Stimulated activated CD8-positive, alpha-beta memory T cell treated with anti-CD3 and anti-CD28 coated beads, Interleukin-2, amount 100 ng/mL, for 1 hour (primary cell): ENCODE measurements at places on chromosomes 6 and 20.

GRCh38 chr20:36424314-36424713 is 117.0 kb upstream of the MYL9 start:
- DNase-seq: no peak

- no peak for DNase-seq
Measured at GRCh38 chr6:140427842-140428241, 1053.4 kb upstream of the CITED2 start.

- DNase-seq: no peak
Measured at GRCh38 chr6:165404697-165405096, 95.3 kb upstream of the C6orf118 start.

- no peak for DNase-seq
Measured at GRCh38 chr6:138194287-138194686, 24.0 kb downstream of the PBOV1 start.

- no peak for DNase-seq
Measured at GRCh38 chr6:43803783-43804549, 34.0 kb downstream of the VEGFA start.

DNA sequence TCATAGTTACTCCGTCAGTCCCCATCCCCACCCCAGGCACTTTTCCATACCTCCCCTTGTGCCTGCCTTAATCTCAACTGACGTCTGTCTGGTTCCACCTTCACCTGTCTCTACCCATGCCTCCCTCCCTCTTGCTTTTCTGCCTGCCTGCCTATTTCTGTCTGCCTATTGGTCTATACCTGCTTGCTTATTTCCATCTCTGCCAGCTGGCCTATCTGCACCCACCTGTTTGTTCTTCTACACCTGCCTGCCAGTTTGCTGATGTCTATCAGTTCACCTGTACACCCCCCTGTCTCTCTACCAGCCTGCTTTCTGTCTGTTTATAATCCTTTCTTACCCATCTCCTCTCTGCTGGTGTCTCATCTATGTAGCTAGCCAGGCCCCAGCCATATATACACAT is 87.5 kb downstream of the RALGAPA2 start:
- DNase-seq: no peak

- no peak for DNase-seq
Measured at GRCh38 chr6:133584823-133585222, 304.1 kb upstream of the TCF21 start.

DNA sequence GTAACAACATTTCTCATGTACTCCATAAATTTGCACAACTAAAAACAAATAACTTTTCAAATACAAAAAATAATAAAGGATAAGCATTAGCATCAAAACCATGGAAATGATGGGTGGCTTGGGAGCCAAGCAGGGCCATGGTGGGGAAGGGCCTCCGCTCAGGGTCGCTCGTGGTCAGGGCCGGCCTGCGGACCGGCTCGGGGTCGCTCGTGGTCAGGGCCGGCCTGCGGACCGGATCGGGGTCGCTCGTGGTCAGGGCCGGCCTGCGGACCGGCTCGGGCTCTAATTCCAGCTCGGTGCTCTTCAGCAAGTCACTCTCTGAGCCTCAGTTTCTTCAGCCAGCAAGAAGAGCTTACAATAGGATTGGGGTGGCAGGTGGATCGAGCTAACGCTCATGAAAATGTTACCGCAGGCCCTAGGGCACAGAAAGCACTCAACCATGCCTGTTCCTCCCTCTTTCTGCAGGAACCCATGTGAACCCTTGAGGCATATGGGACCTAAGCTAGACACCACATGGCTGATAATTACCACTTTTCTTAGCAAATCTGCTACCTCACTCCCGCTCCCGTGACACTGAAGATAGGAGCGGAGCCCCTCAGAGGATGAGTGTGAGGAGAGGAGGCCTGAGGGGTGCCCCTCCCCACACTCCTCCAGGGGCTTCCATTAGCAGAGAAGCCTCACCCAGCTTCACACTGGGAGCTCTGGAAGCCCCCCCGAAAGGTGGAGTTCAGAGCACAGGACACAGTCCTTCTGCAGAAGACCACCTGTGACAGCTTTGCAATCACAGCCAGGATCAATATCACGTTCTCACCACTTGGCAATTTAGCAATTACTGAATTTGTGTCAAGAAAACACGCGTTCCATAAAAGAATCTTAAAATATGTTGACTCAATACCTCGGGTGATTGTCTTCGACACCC is 103.0 kb downstream of the PSMB1 start:
- DNase-seq: no peak

- no peak for DNase-seq
Measured at GRCh38 chr6:1773700-1774099, 164.0 kb downstream of the FOXC1 start.

DNA sequence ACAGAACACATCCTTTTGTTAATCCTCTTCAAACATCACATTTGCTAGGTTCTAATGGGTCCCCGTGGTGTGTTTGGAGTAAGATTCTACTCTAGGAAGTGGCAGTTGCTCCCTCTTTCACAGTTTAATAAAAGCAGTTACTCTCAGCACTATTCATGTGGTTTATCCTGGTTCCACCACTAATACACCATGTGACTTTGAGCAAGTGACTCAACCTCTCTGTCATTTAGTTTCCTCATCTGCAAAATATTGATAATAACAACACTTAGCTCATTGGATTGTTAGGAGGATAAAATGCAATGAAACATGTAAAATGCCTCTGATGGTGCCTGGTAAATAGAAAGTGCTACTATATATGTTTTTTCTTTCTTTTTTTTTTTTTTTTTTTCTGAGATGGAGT is 488.0 kb upstream of the NOX3 start:
- DNase-seq: no peak

DNA sequence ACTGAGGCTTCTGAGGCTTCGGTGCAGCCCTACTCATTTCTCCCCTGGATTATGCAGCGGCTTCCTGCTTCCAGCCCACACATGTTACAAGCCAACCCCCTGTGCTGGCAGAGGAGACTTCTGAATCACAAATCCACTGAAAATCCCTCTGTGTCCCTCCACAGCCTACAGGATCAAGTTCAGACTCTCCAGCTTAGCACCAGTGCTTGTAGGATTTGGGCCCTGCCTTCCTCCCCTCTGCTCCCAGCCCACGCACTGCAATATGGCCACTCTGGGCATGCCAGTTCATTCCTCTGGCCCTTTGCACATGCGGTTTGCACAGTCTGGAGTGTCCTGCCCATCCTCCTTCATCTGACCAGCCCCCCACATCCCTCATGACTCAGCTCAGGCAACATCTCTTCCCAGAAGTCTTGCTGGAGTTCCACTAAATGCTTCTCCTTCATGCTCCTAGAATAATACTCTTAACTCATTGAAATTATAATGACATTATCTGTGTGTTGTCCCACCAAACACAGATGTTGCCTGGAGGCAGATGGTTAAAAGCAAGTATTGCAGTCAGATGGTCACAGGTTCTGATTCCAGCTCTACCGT is 15.9 kb upstream of the MDGA1 start:
- no peak for DNase-seq

DNA sequence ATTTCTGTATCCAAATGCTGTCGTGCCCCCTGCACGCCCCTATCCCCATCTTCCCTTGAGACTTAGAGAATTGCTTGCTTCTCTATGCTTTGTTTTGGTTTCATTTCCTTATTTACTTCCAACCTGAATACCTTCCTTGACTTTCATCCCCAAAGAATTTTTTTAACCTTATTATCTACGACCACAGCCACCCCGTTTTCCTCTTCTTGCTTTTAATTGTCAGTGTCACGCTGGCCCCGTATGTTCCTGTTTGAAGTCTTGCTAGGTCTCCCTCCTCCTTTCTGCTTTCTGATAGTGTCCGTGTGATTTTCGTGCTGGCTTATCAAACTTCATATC is 40.1 kb downstream of the RNF217 start:
- DNase-seq: no peak

DNA sequence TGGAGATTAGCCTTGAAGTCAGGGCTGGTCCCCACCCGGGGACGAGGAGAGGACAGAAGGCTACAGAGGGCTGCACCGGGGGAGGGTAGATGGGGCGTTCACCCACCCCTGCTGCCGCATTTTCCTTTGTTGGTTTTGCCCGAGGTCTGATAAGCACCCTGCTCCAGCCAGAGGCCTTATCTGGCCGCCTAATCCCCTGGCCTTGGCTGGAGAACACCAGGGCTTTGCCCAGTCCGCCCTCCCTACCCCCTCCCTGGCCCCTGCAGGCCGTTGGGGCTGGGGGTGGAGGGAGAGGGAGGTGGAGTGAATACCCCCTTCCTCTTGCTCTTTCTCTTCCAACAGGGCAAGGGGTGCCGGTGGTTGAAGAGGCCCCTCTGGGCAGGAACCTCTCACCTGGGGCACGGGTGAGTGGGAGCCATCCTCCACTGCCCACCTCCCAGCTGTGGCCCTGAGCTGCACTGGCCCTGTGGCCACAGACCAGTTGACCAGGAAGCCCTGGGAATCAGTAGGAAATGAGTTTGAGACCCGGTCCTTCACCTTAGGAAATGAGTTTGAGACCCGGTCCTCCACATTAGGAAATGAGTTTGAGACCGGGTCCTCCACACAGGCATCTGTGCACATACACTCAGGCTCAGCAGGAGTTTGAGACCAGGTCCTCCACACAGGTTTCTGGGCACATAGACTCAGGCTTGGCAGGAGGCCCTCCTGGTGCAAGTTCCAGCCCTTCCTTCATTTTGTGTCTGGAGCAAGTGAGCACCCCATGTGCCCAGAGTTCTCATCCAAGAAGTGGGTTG is 12.0 kb upstream of the GATA5 start:
- DNase-seq: no peak

DNA sequence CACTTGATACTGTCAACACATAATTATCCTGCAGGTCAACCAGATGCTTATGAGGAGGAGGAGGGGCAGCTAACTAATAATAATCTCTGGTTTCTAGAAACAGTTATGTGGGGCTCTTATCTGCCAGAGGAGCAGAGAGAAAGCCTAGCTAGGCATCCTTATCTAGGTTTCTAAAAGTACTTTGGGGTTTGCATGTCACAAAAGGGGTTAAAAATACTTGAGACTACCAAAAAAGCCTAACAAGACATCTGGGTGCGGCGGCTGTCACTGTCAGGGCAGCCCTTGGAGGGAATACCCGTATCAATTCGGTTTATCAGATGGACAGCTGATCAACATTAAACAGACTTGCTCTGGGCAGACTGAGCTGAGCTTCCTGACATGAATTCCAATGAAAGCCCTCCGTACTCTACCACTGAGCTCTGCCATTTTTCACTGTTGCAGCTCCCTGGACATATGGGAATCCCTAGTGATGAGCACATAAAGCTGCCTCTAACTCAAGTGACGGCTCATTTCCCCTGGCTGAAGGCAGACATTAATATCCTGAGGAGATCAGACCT is 166.6 kb downstream of the PDSS2 start:
- DNase-seq: no peak

DNA sequence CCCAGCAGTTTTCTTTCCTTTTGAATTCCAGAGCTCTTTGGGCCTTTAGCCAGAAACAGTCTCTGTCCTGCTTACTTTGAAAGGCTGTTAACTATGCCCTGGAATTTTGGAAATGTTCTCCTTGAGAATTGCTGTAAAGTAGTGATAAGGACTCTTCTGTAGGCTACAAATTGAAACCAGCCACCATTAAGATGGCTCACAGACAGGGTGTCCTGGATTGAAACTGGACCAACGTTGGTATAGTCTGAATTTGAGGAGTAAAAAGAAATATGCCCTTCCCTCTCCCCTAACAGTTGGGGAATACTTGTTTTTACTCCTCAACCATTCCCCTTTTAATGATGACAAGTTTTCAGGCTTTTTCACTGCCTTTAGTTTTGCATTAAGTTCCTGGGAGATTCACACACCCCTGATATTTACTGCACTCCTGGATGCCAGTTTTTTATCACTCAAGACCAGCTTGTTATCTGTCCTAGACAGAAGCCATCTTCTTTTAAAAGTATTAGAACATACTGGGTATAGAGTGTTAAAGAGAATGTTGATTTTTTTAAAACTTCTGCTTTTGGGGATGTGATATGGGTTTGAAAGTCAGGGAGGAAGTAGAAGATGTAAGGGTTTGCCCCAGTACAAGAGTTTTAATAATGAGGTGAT is 21.9 kb downstream of the TOP1 start:
- no peak for DNase-seq

GRCh38 chr6:30066082-30066481 is 916 bp upstream of the PPP1R11 start:
- no peak for DNase-seq

DNA sequence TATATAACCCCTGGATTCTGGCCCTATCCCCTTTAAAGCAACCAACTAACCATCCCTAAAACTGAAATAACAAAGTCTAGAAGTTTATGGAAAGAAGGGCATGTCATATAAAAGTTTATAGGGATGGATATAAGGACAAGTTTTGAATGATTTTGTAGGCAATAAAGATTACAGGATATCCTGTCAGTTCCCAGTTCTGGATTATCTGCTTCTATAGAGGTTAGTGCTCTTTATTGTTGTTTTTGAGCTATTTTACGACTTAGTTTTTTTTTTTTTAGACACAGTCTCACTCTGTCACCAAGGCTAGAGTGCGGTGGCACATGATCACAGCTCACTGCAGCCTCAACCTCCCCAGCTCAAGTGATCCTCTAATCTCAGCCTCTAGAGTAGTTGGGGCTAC is 48.3 kb downstream of the ZFP64 start:
- no peak for DNase-seq

GRCh38 chr6:16512544-16513290 is 248.5 kb downstream of the ATXN1 start:
- no peak for DNase-seq

DNA sequence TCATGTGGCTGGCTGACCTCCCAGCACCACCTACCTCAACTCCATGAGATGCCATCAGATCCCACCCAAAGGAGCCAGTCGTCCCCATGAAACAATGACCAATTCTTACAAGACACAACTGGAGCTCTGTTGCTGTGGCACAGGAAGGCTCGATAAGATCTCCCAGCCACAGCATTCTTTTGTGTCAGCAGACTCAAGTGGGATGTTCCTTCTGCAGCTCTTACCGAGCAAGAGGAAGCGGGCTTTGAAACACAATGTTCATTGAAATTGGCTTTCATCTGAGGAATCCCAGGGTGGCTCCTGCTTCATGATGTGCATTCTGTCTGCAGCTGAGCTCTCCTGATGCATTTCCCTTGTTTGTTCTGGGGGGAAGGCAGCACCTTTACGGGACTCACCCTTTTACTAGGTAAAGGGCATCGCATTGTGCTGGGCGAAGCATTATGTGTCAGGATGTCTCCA is 222.0 kb upstream of the SGK1 start:
- DNase-seq: no peak

DNA sequence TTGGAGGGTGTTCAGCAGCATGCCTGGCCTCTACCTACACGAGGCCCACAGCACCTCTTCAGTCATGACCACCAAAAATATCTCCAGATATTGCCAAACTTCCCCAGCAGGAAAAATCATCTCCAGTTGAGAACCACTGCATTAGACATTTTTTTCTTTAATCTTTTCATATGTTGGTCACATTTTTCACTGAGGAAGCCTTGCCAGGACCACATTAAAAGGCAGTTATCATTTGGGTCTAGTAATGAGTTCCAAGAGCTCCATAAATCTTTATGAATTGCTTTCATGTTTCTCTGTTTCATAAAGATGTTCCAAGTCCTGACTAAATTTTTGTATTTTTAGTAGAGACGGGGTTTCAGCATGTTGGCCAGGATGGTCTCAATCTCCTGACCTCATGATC is 28.8 kb downstream of the MTRES1 start:
- no peak for DNase-seq

DNA sequence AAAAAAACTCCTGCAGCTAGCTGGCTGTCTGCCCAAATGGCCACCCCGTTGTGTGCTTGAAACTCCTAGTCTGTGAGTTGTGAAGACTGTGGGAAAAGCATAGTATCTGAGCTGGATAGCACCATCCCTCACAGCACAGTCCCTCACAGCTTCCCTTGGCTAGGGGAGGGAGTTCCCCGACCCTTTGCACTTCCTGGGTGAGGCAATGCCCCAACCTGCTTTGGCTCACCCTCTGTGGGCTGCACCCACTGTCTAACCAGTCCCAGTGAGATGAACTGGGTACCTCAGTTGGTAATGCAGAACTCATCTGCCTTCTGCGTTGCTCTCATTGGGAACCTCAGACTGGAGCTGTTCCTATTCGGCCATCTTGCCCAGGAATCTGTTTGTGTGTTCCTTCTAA is 260.6 kb upstream of the STXBP5 start:
- DNase-seq: no peak
